ENCODE measurements at places on chromosomes 4 and X. TPM values are rescaled to one million over a fixed set of nuclear protein-coding genes. Genes with fewer than 3 reads are reported as not detected.

- H3K36me3 ChIP-seq: no peaks in the 10 kb centered on the region
- H3K4me3 ChIP-seq: no peak overlapping the region
- no peaks in the 10 kb centered on the region for H3K27me3 ChIP-seq
- DNase-seq: no peak
- H3K4me1 ChIP-seq: no peaks in the 10 kb centered on the region
- no peak overlapping the region for H3K27ac ChIP-seq
Observed at GRCh38 chr4:72577211-72577610, 8.2 kb upstream of the ADAMTS3 start.

DNA sequence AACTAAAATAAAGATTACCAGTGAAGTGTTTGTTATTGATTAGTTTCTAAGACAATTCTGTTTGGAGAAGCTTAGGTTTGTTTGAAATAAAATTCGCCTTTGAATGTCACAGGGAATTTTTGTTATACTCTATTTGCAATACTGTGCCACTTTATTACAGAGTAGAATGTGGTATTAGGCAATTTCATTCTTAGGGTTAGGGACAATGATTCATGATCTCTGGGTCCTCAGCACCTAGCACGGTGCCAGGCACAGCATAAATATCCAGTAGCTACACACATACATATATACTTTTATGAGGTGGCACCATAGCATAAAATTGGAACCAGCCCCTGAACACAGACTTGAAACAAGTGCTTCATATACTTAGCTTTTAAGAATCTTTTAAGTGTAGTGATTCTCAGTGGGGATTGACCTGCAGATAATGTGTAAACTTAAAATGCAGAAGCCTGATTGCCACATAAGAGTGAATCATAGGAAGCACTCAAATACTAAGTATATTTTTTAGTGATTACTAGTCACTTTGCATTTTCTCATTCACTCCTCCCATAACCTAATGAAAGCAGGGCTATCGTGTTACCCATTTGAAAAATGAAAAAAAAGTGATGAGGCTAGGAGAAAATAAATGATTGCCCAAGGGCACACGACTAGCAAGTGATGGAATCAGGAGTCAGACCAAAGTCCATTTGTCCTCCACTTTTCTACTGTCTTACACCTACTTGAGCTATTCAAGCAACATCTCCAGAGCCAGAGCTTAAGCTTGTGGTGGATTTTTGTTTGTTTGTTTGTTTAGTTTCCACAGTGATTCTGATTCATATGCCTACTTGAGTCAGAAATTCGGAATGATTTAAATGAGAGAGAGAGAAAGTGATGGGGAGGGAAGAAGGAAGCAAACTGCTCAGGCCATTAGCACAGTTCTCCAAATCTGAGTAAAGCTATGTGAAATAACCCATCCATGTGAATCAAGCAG is 366.0 kb upstream of the FGF13 start:
- H3K36me3 ChIP-seq: no peaks in the 10 kb centered on the region
- H3K4me1 ChIP-seq: peaks cover 3% of the 10 kb centered on the region
- DNase-seq: no peak
- no peak overlapping the region for H3K4me3 ChIP-seq
- no peaks in the 10 kb centered on the region for H3K27me3 ChIP-seq

DNA sequence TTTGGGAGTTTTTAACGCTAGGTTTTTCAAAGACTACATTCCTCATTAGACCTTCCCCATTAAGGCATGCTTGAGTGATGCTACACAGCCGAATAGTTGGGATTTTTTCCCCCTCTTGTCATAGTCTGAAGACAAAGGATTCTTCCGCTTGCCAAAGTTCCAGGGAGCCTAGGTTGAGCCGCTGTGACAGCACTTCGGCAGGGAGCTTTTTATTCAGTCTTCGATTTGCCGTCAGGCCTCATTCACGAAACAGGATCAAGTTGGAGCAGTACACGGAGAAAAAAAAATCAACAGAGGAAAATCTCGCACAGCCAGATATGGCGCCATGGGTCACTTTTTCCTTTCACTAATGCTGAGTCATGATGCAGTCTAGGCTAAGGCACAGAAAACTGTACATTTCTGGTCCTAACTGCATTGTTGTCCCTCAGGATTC is 24.3 kb downstream of the SHROOM3 start:
- H3K27me3 ChIP-seq: no peaks in the 10 kb centered on the region
- peak overlapping the region; percentile 90 for H3K27ac ChIP-seq
- no peak overlapping the region for H3K4me3 ChIP-seq

- peaks cover 4% of the 10 kb centered on the region for H3K4me1 ChIP-seq
- no peak for DNase-seq
- H3K4me3 ChIP-seq: no peak overlapping the region
- no peak overlapping the region for H3K27ac ChIP-seq
Observed at GRCh38 chr4:164803702-164804101, 49.8 kb downstream of the SMIM31 start.

- DNase-seq: no peak
- H3K4me1 ChIP-seq: no peaks in the 10 kb centered on the region
- no peak overlapping the region for H3K4me3 ChIP-seq
- H3K36me3 ChIP-seq: no peaks in the 10 kb centered on the region
- no peaks in the 10 kb centered on the region for H3K27me3 ChIP-seq
- H3K27ac ChIP-seq: no peak overlapping the region
Observed at GRCh38 chrX:150409486-150409885, 46.4 kb downstream of the MAMLD1 start.

- no peaks in the 10 kb centered on the region for H3K4me1 ChIP-seq
- DNase-seq: no peak
- H3K36me3 ChIP-seq: peaks cover 5% of the 10 kb centered on the region
- H3K27me3 ChIP-seq: peaks cover 3% of the 10 kb centered on the region
- H3K27ac ChIP-seq: no peak overlapping the region
- H3K4me3 ChIP-seq: no peak overlapping the region
Observed at GRCh38 chr4:120841580-120841979, 80.9 kb downstream of the PRDM5 start.

- H3K27me3 ChIP-seq: peaks cover 23% of the 10 kb centered on the region
- no peak overlapping the region for H3K4me3 ChIP-seq
- no peak for DNase-seq
- peaks cover 27% of the 10 kb centered on the region for H3K36me3 ChIP-seq
Observed at GRCh38 chrX:338281-338835, 19.8 kb upstream of the GTPBP6 start.

GRCh38 chr4:126906466-126906865 is 726.3 kb upstream of the INTU start:
- no peak overlapping the region for H3K4me3 ChIP-seq
- no peaks in the 10 kb centered on the region for H3K4me1 ChIP-seq
- H3K36me3 ChIP-seq: no peaks in the 10 kb centered on the region

DNA sequence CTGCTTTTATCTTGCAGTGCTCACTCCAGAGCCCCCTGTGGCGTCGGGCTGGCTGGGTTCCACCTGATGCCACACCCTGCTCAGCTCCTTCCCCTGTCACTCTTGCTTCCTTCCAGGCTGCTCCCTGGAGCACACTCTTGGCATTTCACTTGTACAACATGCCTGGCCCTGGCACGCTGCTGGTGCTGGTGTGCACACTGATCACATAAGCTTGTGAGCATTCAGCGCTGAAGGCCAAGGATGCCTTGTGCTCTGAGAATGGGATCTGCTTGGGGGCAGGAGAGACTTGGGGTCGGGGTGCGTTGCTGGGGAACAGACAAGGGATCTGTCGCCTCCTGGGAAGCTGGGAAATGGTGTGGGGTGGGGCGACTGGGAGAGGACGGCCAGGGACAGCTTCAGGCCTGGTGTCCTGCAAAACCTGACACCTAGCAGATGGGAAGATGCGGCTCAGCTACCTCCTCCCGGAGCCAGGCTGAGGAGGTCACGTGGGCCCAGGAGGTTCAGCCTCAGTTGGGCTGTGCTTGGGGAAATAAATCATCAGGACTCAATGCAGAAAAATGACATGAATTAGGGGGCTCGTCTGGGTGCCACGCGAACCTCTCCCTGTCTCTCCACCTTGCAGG is 108.5 kb downstream of the PHKA2 start:
- DNase-seq: no peak
- no peaks in the 10 kb centered on the region for H3K4me1 ChIP-seq
- no peaks in the 10 kb centered on the region for H3K27me3 ChIP-seq
- H3K4me3 ChIP-seq: no peak overlapping the region
- no peak overlapping the region for H3K27ac ChIP-seq

DNA sequence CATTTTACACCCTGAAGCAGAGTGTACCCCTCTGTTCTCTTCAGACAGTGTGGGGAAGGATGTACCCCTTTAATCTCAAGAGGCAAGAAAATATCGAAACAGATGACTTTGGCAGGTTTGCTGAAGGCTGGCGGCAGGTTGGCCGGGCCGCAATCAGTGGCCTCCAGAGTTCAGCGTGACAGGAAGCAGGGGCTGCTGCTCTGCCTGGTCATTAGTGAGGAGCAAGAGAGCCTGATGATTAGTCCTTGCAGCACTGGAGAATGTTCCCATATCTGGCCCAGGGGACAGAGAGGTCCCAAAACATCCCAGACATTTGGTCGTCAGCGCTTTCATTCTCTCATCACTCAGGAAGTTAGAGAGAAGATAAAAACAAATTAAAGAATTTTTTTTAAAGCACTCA is 352.8 kb downstream of the SPRY1 start:
- H3K4me3 ChIP-seq: no peak overlapping the region
- H3K27ac ChIP-seq: no peak overlapping the region
- H3K4me1 ChIP-seq: peaks cover 5% of the 10 kb centered on the region
- no peaks in the 10 kb centered on the region for H3K36me3 ChIP-seq
- peaks cover 6% of the 10 kb centered on the region for H3K27me3 ChIP-seq

GRCh38 chr4:7540206-7540605 is 105.5 kb upstream of the PSAPL1 start:
- H3K4me1 ChIP-seq: no peaks in the 10 kb centered on the region
- no peak for DNase-seq
- peaks cover 4% of the 10 kb centered on the region for H3K36me3 ChIP-seq
- no peak overlapping the region for H3K4me3 ChIP-seq
- no peak overlapping the region for H3K27ac ChIP-seq

DNA sequence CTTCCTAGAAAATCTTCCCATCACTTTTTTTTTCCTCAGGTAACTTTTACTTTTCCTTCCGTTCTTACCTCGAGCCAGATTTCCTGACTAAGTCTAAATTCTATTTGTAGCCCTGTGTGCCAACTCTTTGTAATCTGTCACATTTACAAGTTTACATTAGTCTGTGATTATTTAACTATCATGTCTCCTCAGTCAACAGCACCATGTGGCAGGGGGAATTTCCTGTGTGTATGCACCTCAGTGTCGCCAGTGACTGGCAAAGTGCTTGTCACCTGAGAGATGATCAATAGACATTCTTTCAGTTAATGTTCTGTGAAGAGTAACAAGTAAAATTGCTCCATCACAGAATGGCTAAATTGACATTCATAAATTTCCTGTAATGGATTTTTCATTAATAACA is 468.5 kb downstream of the PDGFC start:
- DNase-seq: no peak
- no peaks in the 10 kb centered on the region for H3K36me3 ChIP-seq
- no peak overlapping the region for H3K27ac ChIP-seq
- no peak overlapping the region for H3K4me3 ChIP-seq

- peak; percentile 60 for DNase-seq
- no peak overlapping the region for H3K27ac ChIP-seq
- no peak overlapping the region for H3K4me3 ChIP-seq
- no peaks in the 10 kb centered on the region for H3K4me1 ChIP-seq
- peaks cover 4% of the 10 kb centered on the region for H3K27me3 ChIP-seq
Observed at GRCh38 chr4:1992468-1993168, 16.2 kb downstream of the NELFA start.

- no peak overlapping the region for H3K27ac ChIP-seq
- no peak overlapping the region for H3K4me3 ChIP-seq
- no peak for DNase-seq
- H3K4me1 ChIP-seq: no peaks in the 10 kb centered on the region
- peaks cover 2% of the 10 kb centered on the region for H3K27me3 ChIP-seq
Observed at GRCh38 chrX:8813036-8813435, 11.9 kb upstream of the FAM9A start.

DNA sequence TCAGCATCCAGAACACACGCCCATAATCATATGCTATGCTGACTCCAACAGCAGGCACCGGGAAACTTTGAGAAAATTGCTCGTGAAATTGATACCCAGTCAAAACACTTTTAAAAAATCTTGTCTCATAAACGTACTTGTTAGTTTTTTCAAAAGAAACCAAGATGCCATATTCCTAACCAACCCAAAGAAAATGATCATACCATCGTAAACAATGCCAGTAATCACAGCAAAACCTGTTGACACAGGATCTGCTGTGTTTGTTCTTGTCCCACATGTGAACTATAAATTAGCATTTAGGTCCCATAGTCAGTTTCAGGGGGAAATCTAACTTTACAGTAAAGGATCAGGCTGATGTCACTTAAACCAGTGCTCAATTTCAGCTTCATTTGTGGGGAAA is 23.0 kb downstream of the PRSS12 start:
- no peak overlapping the region for H3K27ac ChIP-seq
- no peaks in the 10 kb centered on the region for H3K36me3 ChIP-seq
- no peak overlapping the region for H3K4me3 ChIP-seq
- DNase-seq: no peak
- no peaks in the 10 kb centered on the region for H3K4me1 ChIP-seq

DNA sequence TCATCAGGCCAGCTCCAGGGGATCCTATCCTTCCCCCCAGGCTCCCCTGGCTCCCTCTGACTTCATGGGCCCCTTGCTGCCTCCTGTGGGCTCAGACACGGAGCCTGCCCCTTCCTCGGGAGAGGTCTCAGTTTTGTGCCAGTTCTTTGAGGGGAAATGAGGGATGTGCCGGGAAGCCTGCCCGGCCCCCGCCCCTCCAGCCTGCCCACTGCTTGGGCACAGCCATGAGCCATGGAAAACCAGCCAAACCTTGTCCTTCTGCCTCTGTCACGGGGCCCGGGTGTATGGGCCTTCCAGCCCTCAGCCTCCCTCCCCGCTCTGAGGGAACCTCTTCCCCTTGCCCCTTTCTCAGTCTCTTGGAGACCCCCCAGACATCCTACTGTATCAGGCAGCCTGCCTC is 6.8 kb downstream of the BGN start:
- H3K27ac ChIP-seq: no peak overlapping the region
- H3K4me1 ChIP-seq: peaks cover 6% of the 10 kb centered on the region
- H3K27me3 ChIP-seq: peaks cover 8% of the 10 kb centered on the region
- peaks cover 5% of the 10 kb centered on the region for H3K36me3 ChIP-seq
- H3K4me3 ChIP-seq: no peak overlapping the region

DNA sequence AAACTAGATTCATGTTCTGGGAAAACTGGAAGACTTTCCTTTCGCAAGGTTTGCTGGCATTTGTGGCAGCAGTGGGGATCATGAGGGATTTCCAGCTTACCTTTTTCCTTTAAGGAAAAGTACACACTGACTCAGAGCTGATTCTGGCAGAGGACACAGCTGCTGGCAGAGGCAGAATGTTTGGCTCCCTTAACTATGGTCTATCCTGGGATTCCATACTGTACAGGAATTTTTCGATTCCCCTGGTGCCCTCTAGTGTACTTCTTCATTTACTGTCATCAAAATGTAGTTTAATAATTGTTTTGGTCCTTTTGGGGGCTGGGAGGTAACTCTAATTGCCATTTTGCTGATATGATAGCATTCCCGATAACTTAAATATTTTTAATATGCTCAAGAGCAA is 152.7 kb downstream of the GABRG1 start:
- no peak overlapping the region for H3K4me3 ChIP-seq
- peaks cover 1% of the 10 kb centered on the region for H3K27me3 ChIP-seq

RENBP gene
- 19.3 TPM for total RNA-seq

ATOH1 gene
- total RNA-seq: not detected

OPRPN gene
- not detected for total RNA-seq

LPAR4 gene
- total RNA-seq: 2.7 TPM

TBC1D8B gene
- total RNA-seq: 3.6 TPM

USP51 gene
- 6.3 TPM for total RNA-seq

C4orf33 gene
- 15.9 TPM for total RNA-seq

SLC10A3 gene
- total RNA-seq: 13.9 TPM
